Hippocampal formation (tissue), 2 donors: ENCODE measurements at places on chromosomes 4 and X.

GRCh38 chrX:20472148-20472547, 205.4 kb upstream of the RPS6KA3 start:
- DNase-seq = no peak

DNA sequence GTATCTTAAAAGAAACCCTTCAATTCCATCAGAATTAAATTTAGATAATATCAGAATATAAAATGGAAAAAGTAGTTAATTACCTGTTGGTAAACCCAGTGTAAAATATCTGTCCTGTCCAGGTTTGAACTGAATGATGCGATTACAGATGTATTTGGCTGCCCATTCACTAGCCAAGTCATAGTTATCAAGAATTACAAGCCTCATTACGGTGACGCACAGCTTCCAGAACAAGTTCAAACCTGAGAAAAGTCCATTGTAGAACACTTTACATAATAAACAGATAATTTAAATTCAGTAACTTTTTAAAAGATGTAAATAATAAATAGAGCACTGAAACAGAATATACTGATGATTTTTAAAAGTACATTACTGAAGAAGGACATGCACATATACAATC, 4.4 kb downstream of the GNPDA2 start:
- no peak for DNase-seq

DNA sequence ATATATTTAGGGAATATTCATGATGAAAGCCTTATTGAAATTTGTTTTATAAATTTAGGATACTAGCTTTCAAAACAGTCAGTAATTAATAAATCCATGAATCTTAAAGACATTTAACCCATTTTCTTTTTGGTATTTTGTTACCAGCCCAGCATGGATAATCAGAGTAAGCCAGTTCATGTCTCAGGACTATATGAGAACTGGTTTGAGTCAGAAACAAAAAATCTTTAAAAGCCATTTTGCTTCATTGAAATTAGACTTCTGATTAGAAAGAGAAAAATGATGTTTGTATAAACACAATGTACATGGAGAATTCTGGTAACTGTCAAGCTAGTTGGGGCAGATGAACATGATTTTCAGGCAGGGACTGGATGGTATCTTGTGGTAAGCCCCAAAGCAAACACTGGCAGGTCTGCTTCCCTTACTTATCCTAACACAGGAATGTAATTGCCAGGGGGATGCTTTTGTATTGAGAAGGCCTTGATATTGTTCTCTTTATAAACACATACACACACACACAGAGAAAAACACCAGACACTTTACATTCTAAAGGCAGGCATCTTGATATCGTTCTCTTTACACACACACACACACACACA, 9.4 kb downstream of the ARHGAP10 start:
- no peak for DNase-seq

DNA sequence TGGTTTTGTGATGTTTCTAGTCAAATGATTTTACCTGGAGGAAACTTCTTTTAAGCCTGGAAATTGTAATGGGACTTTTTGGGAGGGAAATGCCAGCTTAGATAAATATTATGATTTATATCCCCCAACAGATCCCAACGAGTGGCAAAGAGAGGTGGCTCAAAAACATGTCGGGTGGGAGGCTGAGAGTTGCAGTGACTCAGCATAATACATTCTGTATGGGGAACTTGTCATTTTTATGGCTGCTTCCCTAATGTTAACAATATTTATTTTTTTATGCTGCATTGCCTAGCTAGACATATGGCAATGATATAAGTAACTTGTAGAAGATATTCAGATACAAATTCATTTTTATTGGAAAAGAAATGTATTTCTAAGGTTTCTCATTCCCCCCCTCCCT, 219.0 kb downstream of the ARHGAP10 start:
- DNase-seq = no peak
